Memory B cell (primary cell): ENCODE measurements at places on chromosomes 4 and X.

GRCh38 chr4:83071116-83071515 is 36.1 kb downstream of the COPS4 start:
- DNase-seq, result no peak

DNA sequence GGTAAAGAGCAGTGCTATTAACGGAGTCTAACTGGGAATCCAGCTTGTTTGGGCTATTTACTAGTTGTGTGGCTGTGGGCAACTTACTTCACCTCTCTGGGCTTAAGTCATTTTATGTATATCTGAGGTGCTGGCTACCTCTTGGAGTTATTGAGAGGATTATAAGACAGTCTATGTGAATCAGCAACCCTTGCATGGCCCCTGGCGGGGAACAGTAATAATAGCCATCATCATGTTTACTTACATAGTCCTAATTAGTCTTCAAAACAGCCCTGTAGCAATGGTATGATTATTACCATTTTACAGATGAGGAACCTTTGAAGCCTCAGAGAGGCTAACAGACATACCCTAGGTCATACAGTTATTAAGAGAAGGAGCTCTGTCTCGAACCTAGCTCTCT is 1.5 kb downstream of the HPRT1 start:
- no peak for DNase-seq

DNA sequence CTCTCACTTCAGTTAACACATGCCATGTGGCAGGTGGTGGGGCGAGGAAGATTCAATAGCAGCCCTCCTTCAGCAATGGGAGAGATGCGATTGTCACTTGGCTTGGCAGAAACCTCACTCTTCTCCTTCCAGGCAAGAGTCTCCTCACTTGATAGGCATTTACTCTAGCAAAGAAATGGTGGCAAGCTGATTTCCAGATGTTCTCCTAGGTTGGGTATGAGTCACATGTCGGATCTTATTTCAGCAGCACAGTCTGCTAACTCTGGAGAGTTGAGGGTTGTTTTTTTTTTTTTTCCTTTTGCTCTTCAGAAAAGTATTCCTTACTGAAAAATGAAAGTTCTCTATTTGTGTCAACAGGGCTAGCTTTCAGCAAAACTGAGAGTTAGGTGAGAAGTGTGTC is 119.5 kb upstream of the CHRDL1 start:
- DNase-seq, result no peak

GRCh38 chr4:156977435-156978160 is 6.0 kb upstream of the PDGFC start:
- no peak for DNase-seq

GRCh38 chr4:45910511-45910910 is 213.3 kb downstream of the GABRG1 start:
- DNase-seq, result no peak

DNA sequence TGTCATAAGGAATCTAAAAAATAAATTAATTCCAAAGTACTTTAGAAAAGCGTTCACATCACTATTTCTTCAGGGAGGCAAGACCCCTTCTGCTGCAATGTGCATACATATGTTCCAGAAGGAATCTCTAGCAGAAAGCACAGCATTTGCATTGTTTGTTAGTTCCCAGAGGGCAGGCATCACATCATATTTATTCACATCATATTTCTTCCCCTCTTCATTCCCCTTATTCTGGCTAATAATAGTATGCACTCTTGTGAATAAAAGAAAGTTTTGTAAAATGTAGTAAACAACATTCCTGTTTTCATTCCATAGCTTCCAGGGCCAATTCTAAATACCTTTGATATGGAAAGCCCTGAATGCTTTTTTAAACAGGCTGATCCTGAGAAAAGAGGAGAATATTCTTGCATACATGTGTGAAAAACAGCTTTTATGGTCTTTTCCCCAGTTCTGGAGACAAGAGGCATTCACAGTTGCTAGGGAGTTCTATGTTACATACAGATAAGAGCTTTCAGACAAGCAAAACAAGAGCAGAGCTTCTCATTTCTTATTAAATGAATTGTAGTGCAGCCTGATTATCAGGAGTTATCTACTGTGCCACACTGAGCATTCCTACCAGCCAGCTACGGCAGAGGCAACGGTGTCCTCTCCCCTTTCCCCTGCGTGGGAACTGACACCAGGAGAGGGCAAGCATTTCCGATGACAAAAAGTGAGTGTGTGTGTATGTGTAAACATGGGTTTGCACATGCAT is 15.2 kb downstream of the GATB start:
- no peak for DNase-seq

- no peak for DNase-seq
Observed at GRCh38 chr4:78310007-78310739, 241.4 kb upstream of the ANXA3 start.

GRCh38 chrX:44967221-44967620 is 94.2 kb downstream of the KDM6A start:
- DNase-seq, result no peak

GRCh38 chr4:25879587-25879986 is 16.8 kb upstream of the SEL1L3 start:
- no peak for DNase-seq

GRCh38 chrX:93874554-93874953 is 200.5 kb downstream of the FAM133A start:
- no peak for DNase-seq

DNA sequence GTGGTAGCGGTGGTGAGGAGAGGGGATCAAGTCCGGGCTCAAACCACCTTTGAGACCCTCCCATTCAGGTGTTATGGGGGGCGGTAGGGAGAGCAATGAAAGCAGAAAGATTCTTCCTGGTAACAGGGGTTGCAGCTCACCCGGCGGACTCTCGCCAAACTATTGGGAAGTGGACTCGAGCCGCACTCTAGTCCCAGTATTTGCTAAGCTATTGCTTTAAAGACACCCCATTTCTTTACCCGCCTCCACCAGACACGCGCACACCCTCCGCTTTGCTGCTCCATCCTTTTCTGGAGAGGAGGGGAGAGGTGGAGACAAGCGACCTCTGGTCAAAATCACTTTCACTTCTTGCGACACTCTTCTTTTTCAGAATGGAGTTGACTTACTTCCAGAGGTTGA is 625 bp upstream of the GABRA4 start:
- no peak for DNase-seq

- no peak for DNase-seq
Observed at GRCh38 chr4:17930256-17930655, 91.3 kb downstream of the LCORL start.

GRCh38 chrX:11770320-11770719 is 12.3 kb downstream of the MSL3 start:
- peak; percentile 32 for DNase-seq

DNA sequence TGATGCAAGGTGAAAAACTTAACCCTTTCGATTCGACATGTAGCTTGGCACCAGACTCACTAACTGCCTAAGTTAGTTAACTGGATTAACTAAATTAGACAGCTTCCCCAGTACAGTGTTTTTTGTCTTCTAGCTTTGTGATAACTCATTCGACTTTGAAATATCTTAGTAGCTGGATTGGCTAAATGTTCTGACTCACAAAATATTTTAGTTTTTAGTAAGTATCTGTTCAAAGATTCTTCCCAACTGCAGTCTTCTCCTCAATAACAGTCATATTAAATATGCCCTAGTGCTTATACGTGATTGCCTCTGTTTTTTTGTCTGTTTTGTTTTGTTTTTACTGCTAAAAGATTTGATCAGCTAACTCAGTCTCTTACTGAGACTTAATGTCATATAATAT is 102.9 kb downstream of the KCNIP4 start:
- no peak for DNase-seq

- no peak for DNase-seq
Observed at GRCh38 chr4:6345096-6345830, 75.6 kb downstream of the WFS1 start.

GRCh38 chr4:184154199-184154598 is 63.5 kb downstream of the ENPP6 start:
- no peak for DNase-seq
